Upper lobe of left lung (tissue), 6 donors: ENCODE measurements at places on chromosomes 2 and 18. TPM values are rescaled to one million over a fixed set of nuclear protein-coding genes. Genes with fewer than 3 reads are reported as not detected.

GRCh38 chr2:234502919-234503285 lies 6.0 kb upstream of the ARL4C start:
- H3K27me3 ChIP-seq = no peaks in the 10 kb centered on the region
- H3K27ac ChIP-seq = no peak overlapping the region
- H3K36me3 ChIP-seq = no peaks in the 10 kb centered on the region

GRCh38 chr18:66222174-66222573 lies 381.7 kb downstream of the CDH19 start:
- H3K4me1 ChIP-seq = no peaks in the 10 kb centered on the region
- H3K36me3 ChIP-seq = no peaks in the 10 kb centered on the region
- no peaks in the 10 kb centered on the region for H3K27me3 ChIP-seq
- DNase-seq = no peak
- H3K27ac ChIP-seq = no peak overlapping the region
- no peak overlapping the region for H3K4me3 ChIP-seq

DNA sequence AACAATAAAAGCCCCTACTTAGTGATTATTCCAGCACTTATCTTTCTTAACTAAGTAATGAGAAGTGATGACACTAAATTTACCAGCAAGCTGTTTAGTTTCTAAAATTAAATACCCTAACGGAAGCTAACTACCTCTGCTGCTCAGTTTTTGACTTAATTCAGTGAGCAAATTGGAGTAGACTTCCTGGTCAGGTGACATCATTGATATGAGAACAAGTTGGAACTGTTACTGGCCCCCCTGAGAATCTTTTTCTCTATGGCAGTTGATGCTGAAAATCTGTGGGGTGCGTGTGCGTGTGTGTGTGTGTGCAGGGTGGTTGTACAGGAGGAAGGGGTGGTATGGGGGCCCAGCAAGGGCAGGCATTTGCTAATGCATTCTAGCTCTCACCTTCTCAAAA lies 35.5 kb upstream of the BMP10 start:
- DNase-seq = no peak
- H3K36me3 ChIP-seq = no peaks in the 10 kb centered on the region
- peaks cover 9% of the 10 kb centered on the region for H3K4me1 ChIP-seq
- H3K27ac ChIP-seq = no peak overlapping the region

DNA sequence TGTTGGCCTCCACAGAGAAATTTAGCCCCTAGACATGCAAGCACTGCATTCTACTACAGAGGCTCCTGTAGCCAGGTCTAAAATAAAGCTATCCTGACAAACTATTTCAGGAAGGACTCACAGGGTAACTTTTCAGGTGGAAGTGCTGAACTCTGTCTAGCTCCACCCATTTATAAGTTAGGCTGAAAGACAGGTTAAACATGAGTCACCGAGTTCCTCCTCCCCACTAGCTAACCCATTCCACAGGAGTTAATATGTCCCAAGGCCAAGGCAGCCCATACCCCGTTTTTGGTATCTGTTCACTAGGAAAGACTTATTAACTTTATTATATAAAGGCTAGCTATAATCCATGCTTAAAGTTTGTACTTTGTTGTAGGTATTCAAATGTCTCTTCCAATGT lies 3.5 kb downstream of the CWC22 start:
- no peaks in the 10 kb centered on the region for H3K27me3 ChIP-seq
- no peak for DNase-seq
- H3K4me3 ChIP-seq = no peak overlapping the region
- H3K36me3 ChIP-seq = no peaks in the 10 kb centered on the region

- DNase-seq = no peak
- H3K36me3 ChIP-seq = peaks cover 18% of the 10 kb centered on the region
- no peaks in the 10 kb centered on the region for H3K27me3 ChIP-seq
- no peak overlapping the region for H3K4me3 ChIP-seq
- H3K27ac ChIP-seq = peak overlapping the region; percentile 68
Measured at GRCh38 chr2:54524226-54524991, 68.3 kb downstream of the SPTBN1 start.

DNA sequence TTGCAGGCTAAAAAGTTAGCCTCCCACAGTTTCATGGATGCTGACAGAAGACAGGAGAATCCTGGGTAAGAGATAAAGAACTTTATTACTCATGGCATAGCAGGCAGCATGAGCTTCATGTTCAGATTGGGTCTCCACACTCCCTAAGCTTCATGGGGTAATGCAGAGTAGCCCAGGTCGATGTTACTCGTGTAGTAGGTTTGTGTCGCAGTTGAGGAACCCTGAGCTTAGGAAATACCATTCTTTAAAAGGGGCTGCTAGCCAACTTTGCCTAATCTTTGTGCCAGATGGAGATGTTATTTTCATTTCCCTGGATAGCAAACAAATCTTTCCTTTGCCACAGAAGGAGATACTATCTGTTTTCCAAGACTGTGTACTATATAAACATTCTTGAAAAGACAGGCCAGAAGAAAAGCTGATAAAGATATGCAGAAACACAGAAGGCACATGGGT lies 117.6 kb downstream of the LTBP1 start:
- no peak overlapping the region for H3K4me3 ChIP-seq
- H3K27me3 ChIP-seq = no peaks in the 10 kb centered on the region
- no peak for DNase-seq
- peaks cover 3% of the 10 kb centered on the region for H3K4me1 ChIP-seq

- H3K27ac ChIP-seq = no peak overlapping the region
- no peaks in the 10 kb centered on the region for H3K4me1 ChIP-seq
- no peak for DNase-seq
- H3K36me3 ChIP-seq = no peaks in the 10 kb centered on the region
- no peak overlapping the region for H3K4me3 ChIP-seq
Measured at GRCh38 chr18:2186967-2187366, 384.3 kb downstream of the METTL4 start.

- no peak overlapping the region for H3K27ac ChIP-seq
- peaks cover 29% of the 10 kb centered on the region for H3K4me1 ChIP-seq
- peak; percentile 76 for DNase-seq
- H3K27me3 ChIP-seq = peaks cover 97% of the 10 kb centered on the region
- H3K36me3 ChIP-seq = no peaks in the 10 kb centered on the region
- H3K4me3 ChIP-seq = peak overlapping the region; percentile 0
Measured at GRCh38 chr18:57437766-57438671, 2.8 kb downstream of the ONECUT2 start.

GRCh38 chr2:172100080-172100934 lies 2.4 kb downstream of the DLX2 start:
- H3K27me3 ChIP-seq = peaks cover 100% of the 10 kb centered on the region
- H3K27ac ChIP-seq = no peak overlapping the region
- H3K4me3 ChIP-seq = no peak overlapping the region
- H3K36me3 ChIP-seq = no peaks in the 10 kb centered on the region
- no peak for DNase-seq
- peaks cover 76% of the 10 kb centered on the region for H3K4me1 ChIP-seq

DNA sequence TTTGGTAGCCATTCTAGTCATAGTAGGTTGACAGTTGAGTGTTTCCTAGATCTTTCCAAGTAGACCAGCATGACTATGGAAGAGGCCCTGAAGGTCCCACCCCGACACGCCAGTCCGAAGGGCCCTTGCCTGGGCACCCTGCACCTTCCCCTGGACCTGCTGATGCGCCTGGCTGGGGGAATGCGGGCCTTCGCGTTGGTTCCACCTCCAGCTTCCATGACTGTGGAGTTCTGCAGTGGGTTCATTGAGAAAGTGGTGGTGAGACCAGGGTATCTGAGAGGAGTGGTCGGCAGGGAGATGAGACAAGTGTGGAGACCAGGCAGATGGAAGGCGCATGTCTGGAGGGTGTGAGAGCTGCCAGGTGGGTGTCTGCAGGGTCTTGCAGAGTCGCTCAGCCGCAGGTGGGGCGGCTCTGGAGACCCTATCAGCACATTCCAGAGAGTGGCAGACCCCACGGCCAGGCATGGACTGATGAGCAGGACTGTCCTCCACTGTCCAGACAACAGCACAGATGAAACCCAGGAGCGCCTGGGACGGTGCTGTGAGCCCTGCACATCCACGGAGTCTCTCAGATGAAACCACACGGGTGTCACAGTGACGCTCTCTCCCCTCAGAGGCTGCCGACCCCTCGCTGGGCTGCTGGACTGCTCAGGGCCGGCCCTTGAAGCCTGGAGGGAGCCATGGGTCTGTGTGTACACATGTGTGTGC lies 182.5 kb upstream of the HDAC4 start:
- H3K27me3 ChIP-seq = no peaks in the 10 kb centered on the region
- no peak overlapping the region for H3K27ac ChIP-seq
- no peak overlapping the region for H3K4me3 ChIP-seq
- H3K36me3 ChIP-seq = no peaks in the 10 kb centered on the region

GRCh38 chr18:23415515-23415914 lies 37.6 kb upstream of the RIOK3 start:
- no peak overlapping the region for H3K27ac ChIP-seq
- H3K4me3 ChIP-seq = no peak overlapping the region

DNA sequence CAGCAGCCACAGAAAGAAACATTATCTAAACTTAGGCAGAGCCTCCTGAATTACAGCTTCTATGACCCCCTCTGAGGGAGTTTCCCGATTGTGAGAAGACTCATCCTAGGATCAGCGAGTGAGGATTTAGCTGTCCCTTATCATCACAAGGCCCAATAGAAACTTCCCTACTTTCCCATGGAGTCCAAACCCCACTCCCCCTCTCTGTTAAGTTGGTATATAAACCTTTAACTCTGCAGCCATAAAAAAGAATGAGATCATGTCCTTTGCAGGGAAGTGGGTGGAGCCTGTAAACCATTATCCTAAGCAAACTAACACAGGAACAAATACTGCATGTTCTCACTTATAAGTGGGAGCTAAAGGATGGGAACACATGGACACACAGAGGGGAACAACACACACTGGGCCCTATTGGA lies 78.8 kb downstream of the MYL12B start:
- no peak overlapping the region for H3K27ac ChIP-seq
- H3K36me3 ChIP-seq = no peaks in the 10 kb centered on the region
- H3K4me3 ChIP-seq = no peak overlapping the region

- DNase-seq = no peak
- H3K4me1 ChIP-seq = no peaks in the 10 kb centered on the region
- no peak overlapping the region for H3K27ac ChIP-seq
- H3K36me3 ChIP-seq = no peaks in the 10 kb centered on the region
- no peaks in the 10 kb centered on the region for H3K27me3 ChIP-seq
Measured at GRCh38 chr18:8800876-8801262, 95.5 kb downstream of the MTCL1 start.

GRCh38 chr18:64134044-64134747 lies 14.7 kb downstream of the LINC00305 start:
- no peaks in the 10 kb centered on the region for H3K36me3 ChIP-seq
- H3K4me3 ChIP-seq = no peak overlapping the region
- H3K27ac ChIP-seq = no peak overlapping the region
- no peaks in the 10 kb centered on the region for H3K27me3 ChIP-seq

DNA sequence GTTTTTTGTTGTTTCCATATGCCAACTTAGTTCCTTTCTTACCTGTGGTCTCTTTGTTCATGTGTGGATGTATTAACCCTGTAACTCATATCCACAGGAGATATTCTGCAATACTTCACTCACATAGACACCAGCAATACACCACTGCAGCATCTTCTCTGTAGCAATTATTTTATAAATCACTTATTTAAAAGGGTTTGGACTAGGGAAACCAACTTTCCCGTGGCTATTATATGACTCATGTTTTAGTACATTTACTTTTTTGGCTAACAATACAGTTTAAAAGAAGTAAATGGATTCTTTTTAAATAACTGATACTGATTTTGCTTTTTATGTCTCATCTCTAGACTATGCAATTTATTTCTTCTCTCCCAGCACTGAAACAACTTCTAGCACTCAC lies 488.9 kb downstream of the MBD2 start:
- H3K4me3 ChIP-seq = no peak overlapping the region
- no peak for DNase-seq
- no peaks in the 10 kb centered on the region for H3K4me1 ChIP-seq
- no peaks in the 10 kb centered on the region for H3K27me3 ChIP-seq
- no peak overlapping the region for H3K27ac ChIP-seq
- no peaks in the 10 kb centered on the region for H3K36me3 ChIP-seq

DNA sequence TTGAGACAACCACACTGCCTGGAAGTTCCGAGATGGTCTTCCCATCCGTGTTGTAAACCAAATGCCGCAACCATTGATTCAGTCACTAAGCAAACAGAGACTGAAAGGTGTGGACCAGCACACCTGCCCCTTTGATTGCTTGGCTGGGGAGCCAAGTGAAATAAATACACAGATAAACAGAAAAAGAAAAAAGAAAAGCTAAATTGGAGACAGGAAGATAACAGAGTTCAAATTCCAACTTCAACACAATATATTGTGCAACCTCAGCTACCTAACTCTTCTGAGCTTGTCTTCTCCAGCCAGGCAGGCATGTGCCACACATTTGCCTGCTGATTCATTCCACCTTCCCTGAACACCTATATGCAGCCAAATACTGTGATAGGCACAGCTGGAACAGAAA lies 110.9 kb downstream of the PID1 start:
- no peak overlapping the region for H3K27ac ChIP-seq
- H3K4me1 ChIP-seq = no peaks in the 10 kb centered on the region
- DNase-seq = no peak
- no peaks in the 10 kb centered on the region for H3K36me3 ChIP-seq
- H3K4me3 ChIP-seq = no peak overlapping the region

DNA sequence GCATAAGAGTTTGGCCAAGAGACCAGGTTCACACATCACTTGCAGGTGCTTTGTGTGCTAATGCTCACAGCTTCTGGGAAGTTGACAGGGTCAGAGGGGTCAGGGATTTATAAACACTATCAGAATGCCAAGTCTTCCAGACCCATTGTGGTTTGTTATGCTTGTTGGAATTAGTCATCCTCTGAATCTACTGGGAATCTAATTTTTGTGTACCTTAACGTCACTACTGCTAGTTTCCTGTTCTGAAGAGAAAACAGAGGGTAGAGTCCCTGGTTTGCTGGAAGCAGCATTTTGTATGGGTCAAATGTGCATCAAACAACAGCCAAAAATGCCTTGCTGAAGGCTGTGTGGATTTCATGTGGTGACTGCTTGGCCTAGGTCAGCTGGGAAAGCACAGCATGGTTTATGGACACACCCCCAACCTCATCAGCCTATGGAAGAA lies 33.3 kb downstream of the ANTXR1 start:
- peak overlapping the region; percentile 36 for H3K27ac ChIP-seq
- DNase-seq = no peak
- no peaks in the 10 kb centered on the region for H3K36me3 ChIP-seq
- H3K27me3 ChIP-seq = no peaks in the 10 kb centered on the region

GRCh38 chr2:64950226-64951160 lies 38.7 kb upstream of the SLC1A4 start:
- H3K27ac ChIP-seq = no peak overlapping the region
- DNase-seq = no peak
- no peaks in the 10 kb centered on the region for H3K36me3 ChIP-seq

The OTOS gene
- total RNA-seq = not detected

The OSR1 gene
- 11.9 TPM for total RNA-seq

The HAT1 gene
- 30.0 TPM for total RNA-seq

The HOXD13 gene
- total RNA-seq = not detected

The EGR4 gene
- total RNA-seq = not detected

The MDH1B gene
- 0.43 TPM for total RNA-seq

The PAX8 gene
- total RNA-seq = 3.5 TPM

The IL37 gene
- 0.37 TPM for total RNA-seq

The ERFE gene
- not detected for total RNA-seq

The OLA1 gene
- total RNA-seq = 41.0 TPM

The MRPS9 gene
- 15.7 TPM for total RNA-seq

The CACNB4 gene
- total RNA-seq = 7.7 TPM

The NTSR2 gene
- total RNA-seq = not detected

The POTEC gene
- total RNA-seq = not detected

The NEB gene
- total RNA-seq = 0.31 TPM

The CCBE1 gene
- total RNA-seq = 23.6 TPM

The GLI2 gene
- total RNA-seq = 0.61 TPM

The CBLN2 gene
- total RNA-seq = not detected

The GAREM2 gene
- 0.49 TPM for total RNA-seq

The GPR55 gene
- total RNA-seq = not detected
